Mononuclear cell (primary cell): ENCODE measurements at places on chromosomes 16 and 17. TPM values are rescaled to one million over a fixed set of nuclear protein-coding genes. Genes with fewer than 3 reads are reported as not detected.

CDH5 gene
- total RNA-seq, result 0.42 TPM

CCDC47 gene
- 38.9 TPM for total RNA-seq

KCNJ16 gene
- total RNA-seq, result under 0.01 TPM

TRIM37 gene
- total RNA-seq, result 26.0 TPM

NT5M gene
- total RNA-seq, result 5.5 TPM

KRTAP4-6 gene
- total RNA-seq, result not detected
